GM19239 (cell line): ENCODE measurements at places on chromosomes 16 and 17.
A peak's percentile ranks its signal among the peaks of the same experiment; 100 is the strongest.

GRCh38 chr16:14486520-14487303 is 143.3 kb downstream of the PARN start:
- no peak for DNase-seq

DNA sequence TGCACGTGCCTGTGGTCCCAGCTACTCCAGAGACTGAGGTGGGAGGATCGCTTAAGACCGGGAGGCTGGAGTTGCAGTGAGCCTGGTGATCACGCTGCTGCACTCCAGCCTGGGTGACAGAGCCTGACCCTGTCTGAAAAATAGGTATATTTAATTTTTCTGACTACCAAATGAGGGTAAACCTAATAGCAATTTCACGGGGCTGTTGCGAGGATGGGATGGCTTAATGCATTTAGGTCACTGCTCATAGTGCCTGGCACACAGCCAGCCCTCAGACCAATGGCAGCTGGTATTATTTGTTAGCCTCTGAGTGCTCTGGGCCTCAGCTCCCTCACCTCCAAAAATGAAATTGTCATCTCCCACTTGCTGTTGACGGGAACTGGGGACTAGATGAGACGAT is 5.9 kb upstream of the CDIP1 start:
- DNase-seq, result no peak

GRCh38 chr17:73045724-73046123 is 46.8 kb downstream of the SLC39A11 start:
- no peak for DNase-seq

- DNase-seq, result no peak
Measured at GRCh38 chr17:28505986-28506665, at the start of gene FOXN1. TSS of gene FOXN1 (plus strand) at chr17:28506348. CDS start at chr17:28523970, 17,622 bp downstream.

GRCh38 chr16:16938009-16938408 is 532.8 kb downstream of the XYLT1 start:
- no peak for DNase-seq

DNA sequence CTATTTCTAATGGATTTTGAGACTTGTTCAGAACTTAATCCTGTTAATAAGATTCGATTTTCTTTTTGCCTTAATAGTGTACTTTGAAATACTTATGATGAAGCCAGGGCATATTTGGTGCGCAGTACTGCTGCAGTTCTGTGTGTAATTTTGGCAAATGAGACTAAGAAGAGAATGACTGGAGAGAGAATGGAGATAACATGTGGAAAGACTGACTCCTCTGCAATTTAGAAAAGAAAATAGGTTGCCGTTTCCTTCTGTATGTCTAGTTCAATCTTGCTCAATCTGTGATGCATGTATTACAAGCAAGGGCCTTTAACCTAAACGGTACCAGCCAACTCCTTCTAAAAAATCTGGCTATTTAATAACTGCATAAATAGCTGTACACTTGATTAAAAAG is 285.1 kb upstream of the CDH11 start:
- DNase-seq, result no peak

DNA sequence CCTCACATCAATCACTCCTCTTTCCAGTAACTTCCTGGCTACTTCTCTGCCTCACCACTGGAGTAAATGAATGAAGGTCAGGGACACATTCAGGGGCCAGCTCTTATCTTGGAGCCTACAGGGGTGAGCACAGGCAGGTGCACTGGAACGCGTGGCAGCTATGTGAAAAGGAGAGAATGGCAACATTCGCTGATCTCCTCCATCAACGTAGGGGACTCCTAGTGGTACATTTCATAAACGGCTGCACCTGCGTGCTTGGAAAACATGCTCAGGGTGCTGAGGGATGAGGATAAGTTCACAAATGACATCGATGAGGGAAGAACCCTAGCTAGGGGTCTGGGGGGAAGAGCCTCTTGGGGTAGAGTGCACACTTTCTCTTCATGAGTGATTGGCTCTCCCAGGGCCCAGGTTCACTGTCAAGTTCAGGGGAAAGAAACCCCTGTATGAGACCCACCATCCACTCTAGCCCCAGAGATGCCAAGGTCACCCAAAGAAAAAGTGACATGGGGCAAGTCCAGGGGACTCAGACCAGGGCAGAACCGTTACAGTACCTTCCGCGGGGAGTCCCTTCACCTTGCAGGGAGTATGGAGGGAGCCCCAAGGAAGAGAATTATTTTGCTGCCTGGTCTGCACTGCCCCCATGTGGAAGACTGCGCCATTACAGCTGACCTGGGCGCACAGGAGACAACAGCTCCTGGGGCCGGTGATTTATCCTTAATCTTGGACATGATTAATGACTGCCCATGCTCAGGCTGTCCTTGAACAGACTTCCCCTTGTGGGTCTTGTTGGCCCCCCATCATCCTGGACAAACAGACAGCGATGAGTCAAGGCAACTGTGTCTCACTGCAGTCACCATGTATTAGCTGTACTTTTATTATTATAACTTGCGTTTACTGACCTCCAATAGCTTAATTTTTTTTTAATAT is 30.1 kb downstream of the VAC14 start:
- DNase-seq, result peak; percentile 62

GRCh38 chr17:67276075-67276474 is 31.1 kb upstream of the HELZ start:
- no peak for DNase-seq

DNA sequence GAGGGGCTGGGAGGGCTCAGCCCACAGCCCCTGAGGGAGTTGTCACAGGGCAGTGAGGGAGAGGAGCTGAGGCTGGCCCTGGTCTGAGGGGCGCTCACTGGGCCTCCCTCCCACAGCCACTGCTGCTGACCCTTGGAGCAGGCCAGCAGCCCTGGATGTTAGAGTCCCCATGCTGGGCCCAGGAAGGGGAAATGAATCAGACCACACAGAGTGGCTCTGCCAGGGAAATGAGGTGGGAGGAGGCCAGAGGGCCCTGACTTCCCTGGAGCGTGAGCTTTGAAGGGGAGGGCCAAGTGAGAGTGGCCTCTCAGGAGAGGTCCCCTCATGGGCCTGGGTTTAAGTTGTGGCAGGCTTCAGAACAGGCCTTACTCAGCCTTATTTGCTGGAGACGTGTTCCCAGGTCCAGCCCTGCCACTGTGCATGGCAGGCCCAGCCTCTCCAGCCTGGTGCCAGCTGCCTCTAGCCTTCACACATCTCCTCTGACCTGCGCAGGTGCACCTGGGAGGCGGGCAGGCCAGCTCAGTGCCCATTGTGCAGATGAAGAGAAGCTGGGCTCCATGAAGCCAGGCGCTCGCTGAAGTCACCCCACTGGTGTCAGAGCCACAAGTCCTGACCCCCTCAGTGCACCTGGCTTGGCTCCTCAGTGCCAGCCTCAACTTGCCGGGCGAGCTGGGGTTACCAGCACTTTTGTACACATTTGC is 15.4 kb downstream of the GPT2 start:
- DNase-seq, result no peak

GRCh38 chr16:53142823-53143568 is 88.2 kb downstream of the CHD9 start:
- no peak for DNase-seq

DNA sequence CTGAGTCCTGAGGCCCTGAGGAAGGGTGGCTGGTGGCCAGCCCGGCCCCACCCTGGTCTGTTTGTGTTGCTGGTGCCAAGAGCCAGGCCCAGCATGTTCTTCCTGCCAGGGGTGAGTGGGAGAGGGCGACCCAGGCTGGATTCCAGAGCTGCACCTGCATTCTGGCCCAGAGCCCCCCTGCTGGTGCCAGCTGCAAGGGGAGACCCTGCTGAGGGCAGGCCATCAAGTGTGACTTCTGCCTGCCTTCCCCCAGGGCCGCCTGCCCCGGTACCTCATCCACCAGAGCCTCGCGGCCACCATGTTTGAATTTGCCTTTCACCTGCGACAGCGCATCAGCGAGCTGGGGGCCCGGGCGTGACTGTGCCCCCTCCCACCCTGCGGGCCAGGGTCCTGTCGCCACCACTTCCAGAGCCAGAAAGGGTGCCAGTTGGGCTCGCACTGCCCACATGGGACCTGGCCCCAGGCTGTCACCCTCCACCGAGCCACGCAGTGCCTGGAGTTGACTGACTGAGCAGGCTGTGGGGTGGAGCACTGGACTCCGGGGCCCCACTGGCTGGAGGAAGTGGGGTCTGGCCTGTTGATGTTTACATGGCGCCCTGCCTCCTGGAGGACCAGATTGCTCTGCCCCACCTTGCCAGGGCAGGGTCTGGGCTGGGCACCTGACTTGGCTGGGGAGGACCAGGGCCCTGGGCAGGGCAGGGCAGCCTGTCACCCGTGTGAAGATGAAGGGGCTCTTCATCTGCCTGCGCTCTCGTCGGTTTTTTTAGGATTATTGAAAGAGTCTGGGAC is 2.4 kb upstream of the TCAP start:
- DNase-seq, result no peak

DNA sequence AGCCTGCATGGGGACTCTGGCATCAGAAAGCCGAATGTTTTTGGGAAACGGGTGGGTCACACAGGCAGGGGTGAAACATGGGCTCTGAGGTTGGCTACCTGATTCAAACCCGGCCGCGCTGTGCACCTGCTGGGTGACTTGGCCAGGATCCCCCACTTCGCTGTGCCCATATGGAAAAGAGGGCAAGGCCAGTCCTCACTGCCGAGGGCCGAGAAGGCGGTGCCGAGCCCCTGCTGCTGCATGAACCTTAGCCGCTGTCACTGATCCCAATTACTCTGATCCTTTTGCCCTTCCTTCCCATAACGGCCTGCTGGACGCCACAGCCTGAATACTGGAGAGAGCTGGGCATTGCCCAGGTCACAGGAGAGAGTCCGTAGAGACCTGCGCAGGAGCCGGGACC is 17.7 kb downstream of the KDM8 start:
- no peak for DNase-seq

DNA sequence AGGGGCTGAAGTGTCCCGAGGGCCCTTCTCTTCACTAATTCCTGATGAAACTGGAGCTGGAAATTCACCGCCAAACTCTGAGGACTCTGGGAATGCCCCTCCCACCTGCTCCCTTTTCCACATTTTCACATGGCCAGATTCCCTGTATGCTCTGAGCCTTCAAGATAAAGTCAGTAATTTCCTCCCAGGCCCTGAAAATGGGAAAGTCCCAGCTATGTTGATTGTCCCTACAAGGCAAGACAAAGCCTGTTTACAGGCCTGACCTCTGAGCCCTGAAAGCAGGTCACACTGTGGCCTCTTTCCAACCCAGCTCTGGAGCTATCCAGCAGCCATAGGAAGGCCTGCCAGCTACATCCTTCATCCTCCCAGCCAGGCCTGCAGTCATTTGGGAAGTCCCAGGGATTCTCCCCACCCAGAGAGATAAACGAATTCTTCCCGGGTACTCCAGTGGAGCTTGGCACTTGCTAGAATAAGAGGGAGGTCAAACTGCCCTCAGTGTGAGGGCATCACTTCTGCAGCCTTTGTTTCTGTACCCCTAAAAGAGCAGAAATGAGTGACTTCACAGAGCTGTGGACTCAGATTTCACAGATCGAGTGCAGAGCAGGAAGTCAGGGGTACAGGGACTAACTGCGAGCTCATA is 19.6 kb upstream of the CCL2 start:
- DNase-seq, result no peak

DNA sequence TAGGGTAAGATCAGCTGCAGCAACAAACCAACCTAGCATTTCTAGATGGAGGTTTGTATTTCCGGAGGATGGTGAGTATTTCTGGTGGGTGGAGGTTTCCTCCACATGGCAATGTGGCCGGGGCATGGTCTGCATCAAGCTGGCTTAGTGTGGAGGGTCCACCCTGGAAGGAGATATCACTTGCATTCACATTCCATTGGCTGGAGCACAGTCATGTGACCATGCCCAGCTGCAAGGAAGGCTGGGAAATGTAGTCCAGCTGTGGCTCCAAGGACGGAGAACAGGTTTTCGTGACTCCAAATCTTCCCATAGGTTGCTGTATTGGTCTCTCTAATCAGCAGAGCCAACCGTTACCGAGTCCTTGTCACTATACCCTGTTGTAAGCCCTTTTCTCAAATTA is 68.7 kb downstream of the RAI1 start:
- peak; percentile 63 for DNase-seq

GRCh38 chr17:1796800-1797199 is 32.9 kb downstream of the SMYD4 start:
- no peak for DNase-seq

DNA sequence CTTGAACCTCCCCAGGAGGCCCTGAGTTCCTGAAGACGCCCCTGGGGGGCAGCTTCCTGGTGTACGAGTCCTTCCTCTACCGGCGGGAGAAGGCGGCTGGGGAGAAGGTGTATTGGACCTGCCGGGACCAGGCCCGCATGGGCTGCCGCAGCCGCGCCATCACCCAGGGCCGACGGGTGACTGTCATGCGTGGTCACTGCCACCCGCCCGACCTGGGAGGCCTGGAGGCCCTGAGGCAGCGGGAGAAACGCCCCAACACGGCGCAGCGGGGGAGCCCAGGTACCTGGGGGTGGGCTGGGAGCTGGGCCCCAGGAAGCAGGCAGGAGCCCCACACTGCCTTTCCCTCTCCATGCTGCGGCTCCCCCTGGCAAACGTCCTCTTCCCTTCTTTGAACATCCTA is 22.0 kb downstream of the FLYWCH1 start:
- no peak for DNase-seq

GRCh38 chr17:32288615-32289014 is 23.0 kb downstream of the RHBDL3 start:
- no peak for DNase-seq

DNA sequence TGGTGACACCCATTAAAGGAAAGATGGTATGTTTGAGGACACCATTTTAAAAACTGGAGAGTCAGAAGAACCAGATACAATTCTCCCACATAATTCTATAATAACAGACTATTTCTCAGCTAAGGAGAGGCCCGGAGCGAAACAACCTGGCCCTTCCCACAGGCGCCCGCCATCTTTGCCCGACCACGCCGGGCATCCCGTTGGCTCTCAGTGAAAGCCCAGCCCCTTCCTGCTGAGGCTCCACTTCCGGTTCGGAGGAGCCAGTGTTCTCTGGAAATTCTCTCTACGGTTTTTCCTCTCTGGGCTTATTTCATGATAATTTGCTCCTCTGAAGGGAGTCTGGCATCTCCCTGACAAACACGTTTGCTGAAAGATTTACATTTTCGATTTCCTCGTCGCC is 175.7 kb downstream of the AXIN2 start:
- DNase-seq, result no peak

GRCh38 chr17:79631640-79632431 is 21.0 kb upstream of the RBFOX3 start:
- no peak for DNase-seq

GRCh38 chr17:61251939-61252865 is 147.4 kb upstream of the TBX2 start:
- DNase-seq, result peak; percentile 18

- DNase-seq, result no peak
Measured at GRCh38 chr16:24789881-24790280, 55.9 kb upstream of the SLC5A11 start.

GRCh38 chr17:43615330-43616028 is 46.2 kb downstream of the MEOX1 start:
- DNase-seq, result no peak
